ENCODE measurements at places on chromosomes 6 and 20.

DNA sequence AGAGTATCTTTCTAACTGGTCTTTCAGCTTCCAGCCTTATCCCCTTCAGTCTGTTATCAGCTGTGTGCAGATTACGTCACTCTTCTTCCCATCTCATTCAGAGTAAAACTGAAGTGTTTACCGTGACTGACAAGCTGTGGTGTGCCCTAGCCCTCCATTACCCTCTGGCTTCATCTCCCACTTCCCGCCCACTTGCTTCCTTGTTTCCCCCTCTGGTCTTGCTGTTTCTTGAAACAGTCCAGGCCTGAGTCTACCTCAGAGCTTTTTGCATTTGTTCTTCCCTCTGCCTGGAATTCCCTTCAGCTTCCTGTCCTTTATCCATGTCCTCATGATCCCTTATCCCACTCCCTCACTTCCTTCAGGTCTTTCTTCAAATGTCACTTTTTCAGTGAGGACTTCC lies 66.9 kb downstream of the CARMIL1 start:
- DNase-seq, result no peak

DNA sequence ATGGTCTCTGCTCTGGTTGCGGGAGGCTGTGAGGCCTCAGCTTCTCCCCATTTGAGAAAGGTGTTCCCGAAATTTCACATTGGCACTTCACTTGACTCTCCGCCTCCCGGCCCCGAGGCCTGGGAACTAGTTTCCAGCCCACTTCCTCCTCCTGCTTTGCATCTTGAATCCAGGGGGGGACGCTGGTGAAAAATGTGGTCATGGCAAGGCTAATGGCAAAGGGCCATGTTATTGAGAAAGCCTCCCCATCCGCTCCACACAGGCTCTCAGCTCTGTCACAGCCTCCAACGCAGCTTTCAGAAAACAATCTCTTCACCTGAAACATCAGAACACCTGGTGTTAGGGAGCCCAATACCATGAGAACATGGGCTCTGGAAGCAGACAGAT lies 5.6 kb downstream of the PLAGL2 start:
- no peak for DNase-seq

GRCh38 chr6:43493833-43494232 lies 16.3 kb downstream of the LRRC73 start:
- DNase-seq, result no peak

DNA sequence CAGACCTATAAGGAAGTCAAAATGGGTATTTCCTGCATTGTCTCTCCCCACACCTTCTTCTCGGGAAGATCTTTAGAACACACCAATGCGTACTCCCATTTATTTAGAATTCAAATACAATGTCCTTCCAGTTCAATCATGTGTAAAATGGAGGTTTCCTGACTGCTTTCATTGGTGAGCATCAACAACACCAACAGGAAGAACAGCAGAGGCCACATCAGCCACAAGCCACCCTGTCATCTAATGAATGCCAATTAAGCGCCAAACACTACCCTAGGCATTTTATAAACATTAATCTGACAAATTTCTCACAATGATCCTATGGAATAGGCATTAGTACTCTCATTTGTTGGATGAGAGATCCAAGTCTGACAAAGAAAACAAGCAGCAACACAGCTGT lies 68.4 kb upstream of the SMLR1 start:
- DNase-seq, result peak; percentile 10

DNA sequence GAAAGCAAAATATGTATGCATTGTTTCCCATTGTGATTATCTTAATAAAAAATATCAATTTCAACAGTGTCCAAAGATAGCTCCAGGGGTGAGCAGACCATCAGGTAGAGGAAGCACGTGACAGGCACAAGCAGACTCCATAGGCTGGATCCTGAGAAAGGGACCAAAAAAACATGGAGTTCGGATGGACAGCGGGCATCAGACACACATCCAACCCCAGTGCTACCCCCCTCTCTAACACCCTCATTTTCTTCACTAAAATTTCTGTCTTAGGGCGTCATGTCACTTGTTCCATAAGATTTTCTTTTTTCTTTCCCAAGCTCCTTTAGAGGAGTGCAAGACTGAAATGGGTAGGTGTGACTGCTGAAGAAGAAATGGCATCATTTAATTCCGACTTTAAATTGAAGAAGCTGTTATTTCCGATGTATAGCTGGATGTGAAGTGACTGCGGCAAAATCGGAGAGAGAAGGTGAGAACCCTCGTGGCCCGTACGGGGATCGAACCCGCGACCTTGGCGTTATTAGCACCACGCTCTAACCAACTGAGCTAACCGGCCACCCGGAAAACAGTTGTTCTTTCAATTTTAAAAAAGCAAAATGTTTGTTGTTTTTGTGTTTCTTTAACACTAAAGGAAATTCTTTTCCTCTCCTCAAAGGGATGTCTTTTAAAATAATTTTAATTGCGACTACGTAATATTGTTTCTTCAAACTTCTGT lies 10.3 kb upstream of the PRSS16 start:
- peak; percentile 26 for DNase-seq

DNA sequence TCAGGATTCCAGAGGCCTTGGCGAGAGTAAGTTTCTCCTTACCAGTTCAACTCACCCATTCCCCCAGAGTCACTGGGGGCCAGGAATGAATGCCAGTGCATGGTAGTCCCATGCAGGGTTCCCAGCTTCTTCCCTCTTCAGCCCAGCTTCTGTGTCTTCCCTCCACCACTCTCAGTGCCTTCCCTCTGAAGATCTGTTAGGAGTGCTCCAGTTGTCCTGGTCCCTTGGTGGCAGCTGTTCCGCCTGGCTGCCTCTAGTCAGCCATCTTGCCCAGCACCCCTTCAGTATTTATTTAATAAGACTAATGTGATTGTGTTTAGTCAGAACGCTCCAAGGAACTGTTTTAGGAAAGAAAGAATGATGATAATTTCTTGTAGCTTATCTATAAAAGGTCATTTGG lies 23.1 kb downstream of the FIG4 start:
- DNase-seq, result no peak

DNA sequence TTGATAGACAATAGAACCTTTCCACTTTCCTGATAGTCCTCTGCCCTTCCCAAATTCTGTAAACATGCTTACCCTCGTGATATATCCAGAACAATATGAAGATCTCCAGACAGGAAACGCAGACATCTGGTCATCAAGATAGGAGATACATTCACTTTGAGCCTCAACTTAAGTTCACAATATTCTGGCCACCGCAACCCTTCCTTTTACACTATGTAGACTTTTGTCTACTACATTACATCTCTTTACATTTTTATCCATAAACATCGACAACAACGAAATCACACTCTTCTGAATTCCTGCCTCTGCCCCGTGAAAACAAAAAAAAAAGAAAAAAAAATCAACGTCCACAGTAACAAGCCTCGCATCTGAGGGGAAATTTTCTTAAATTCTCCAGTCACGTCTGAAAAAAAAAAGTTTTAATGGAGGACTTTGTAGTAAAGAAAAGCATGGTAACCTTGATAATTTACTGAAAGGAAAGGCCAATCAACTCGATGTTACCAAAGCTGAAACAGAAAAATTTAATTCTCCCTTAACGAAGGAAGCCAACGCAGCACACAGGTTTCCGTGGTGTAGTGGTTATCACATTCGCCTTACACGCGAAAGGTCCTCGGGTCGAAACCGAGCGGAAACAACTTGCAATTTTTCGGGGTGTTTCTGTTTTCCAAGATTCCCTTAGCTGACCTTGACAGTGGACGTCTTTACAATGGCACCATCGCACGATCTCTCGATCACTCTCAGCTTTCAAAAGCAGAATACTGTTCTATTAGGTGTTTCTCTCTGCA lies 21.8 kb downstream of the POM121L2 start:
- DNase-seq, result no peak

- no peak for DNase-seq
Measured at GRCh38 chr6:69668916-69669315, 127.9 kb downstream of the LMBRD1 start.

DNA sequence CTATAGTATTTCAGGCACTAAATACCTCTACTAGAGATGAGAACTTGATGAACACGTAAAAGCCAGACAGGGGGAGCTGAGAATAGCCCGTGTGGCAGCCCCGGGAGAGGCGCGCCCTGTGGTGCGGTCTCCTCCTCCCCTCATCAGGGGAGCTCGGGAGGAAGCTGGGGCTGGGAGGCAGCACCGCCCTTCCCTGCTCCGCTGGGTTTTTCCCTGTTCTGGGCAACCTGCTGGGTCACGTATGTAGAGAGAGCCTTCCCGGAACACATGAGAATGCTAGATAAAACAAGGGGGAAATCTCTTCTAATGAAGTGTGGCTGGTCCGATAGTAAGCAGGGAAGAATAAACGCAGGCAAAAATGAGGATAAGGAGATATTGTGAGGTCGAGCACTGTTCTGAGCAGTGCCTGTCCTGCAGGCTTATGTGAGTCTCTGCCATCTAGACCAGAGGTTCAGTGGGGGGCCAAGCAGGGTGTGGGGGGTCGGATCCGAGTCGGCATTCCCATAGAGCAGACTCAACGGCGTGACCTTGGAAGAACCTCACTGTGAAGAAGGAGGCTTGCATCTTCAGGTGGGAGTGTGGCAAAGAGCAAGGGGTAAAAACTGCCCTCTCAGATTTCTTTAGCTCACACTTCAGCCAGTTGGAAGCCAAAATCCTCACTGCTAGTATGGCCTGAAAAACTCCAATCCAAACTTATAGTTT lies 13.4 kb upstream of the RPS6KA2 start:
- DNase-seq, result peak; percentile 5

GRCh38 chr6:80939480-80939879 lies 813.0 kb downstream of the TENT5A start:
- no peak for DNase-seq

- DNase-seq, result no peak
Measured at GRCh38 chr20:7691647-7692269, 248.5 kb downstream of the HAO1 start.

- peak; percentile 31 for DNase-seq
Measured at GRCh38 chr20:50635676-50636600, 55.4 kb downstream of the RIPOR3 start.

- no peak for DNase-seq
Measured at GRCh38 chr6:35177157-35177556, 36.0 kb upstream of the TCP11 start.

DNA sequence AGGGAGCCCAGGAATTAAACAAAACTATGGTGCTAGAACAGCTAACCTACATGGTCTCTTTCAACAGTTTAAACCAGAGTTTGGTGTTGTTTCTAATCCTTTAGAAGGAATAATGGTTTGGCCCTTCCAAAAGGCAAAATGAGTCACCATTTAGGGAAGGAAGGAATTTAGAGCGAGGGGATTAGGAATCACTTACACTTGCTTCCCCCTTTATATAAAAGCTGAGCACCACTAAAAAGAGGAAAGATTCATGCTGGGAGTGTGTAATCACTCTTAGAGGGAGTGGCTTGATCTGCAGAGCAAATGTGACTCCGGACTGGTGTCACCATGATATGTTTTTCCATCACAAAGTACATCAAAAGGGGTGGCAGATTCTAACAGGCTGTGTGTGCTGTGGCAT lies 63.6 kb downstream of the F13A1 start:
- DNase-seq, result no peak

DNA sequence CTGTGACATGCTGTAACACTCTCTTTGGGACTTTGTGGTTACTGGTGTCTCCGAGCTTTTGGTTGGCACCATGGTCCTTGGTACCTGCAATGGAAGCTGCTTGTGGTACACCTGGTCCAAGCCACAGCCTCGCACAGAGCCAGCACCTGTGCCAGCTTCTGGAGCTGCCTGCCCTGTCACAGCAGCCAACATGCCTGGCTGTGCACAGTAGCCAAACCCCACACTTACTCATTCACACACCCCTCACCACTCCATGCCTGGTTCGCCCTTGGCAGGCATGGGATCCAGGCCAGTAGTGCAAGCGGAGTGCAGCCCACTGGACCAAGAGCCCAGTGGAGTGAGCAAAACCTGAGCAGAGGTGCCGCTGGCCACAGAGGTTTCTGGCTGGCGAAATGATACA lies 459.9 kb downstream of the TBC1D32 start:
- no peak for DNase-seq

GRCh38 chr6:48765352-48765961 lies 654.5 kb upstream of the PTCHD4 start:
- no peak for DNase-seq

- DNase-seq, result no peak
Measured at GRCh38 chr20:49318091-49318429, 40.2 kb upstream of the ZNFX1 start.

DNA sequence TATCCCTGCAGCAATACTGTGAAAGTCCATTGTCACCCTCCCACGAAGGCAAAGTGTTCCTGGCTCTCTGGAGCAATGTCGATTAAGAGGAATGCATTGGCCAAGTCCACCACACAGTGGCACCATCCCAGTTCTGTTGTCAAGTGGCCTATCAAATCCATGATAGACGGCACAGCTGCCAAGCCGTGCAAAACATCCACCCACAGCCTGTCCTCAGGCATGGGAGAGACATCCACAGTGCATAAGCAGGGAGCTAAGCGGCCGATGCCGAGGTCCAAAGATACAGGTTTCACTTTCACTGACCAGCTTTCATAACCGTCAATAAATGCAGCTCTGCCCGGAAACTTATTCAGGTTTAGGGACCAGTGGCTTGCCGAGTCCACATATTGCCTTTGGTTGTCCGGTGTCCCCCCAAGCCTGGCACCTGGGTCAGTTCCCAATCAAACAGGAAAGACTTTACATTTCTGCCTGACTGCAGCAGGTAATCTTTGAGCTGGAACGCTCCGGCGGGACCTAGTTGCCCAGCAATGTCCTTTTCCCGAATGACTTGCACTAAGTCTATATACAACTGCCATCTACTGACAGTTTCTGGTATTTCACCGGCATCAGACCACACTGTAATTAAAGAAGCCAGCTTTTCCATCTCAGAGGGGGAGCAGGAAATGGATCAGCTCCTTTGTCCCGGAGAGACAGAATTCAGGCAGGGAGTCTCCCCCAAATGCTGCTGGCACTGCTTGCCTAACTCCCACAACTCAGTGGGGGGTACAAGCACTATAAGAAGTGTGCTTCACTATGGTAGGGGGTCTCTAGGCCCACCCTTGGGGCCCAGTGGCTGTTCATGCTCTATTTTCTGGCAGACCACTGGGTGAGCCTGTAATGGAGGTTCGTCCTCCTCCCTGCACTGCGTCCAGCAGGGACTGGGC lies 6.3 kb downstream of the ZKSCAN3 start:
- peak; percentile 79 for DNase-seq

DNA sequence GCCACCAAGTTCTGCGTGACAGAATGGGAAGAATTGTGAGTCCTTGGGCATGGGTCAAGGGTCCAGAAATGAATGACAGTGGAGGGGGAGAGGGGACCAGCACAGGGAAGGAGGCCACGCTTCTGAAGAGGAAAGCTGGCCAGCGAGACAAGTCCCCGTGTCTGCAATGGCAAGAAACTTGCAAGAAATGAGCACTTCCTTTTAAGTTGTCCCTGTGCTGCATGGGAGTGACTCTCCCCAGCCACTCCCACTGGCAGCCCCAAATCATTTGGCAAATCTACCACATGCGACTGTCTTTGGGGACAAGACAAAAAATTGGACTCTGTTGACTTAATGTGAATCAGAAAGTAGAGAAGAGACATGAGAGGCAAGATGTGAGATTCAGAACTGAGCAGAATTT lies 242.2 kb upstream of the RREB1 start:
- no peak for DNase-seq

- no peak for DNase-seq
Measured at GRCh38 chr6:151498327-151498726, 4.5 kb downstream of the CCDC170 start.

Data from CD4-positive, alpha-beta T cell treated with Interleukin-21 for 1 hour (primary cell).